NCI-H2081 treated with DMSO at 0.1 percent for 48 hours (cell line): ENCODE measurements at places on chromosomes 1 and 21.

GRCh38 chr1:22108339-22109105 lies 34.4 kb downstream of the WNT4 start:
- no peak for DNase-seq

DNA sequence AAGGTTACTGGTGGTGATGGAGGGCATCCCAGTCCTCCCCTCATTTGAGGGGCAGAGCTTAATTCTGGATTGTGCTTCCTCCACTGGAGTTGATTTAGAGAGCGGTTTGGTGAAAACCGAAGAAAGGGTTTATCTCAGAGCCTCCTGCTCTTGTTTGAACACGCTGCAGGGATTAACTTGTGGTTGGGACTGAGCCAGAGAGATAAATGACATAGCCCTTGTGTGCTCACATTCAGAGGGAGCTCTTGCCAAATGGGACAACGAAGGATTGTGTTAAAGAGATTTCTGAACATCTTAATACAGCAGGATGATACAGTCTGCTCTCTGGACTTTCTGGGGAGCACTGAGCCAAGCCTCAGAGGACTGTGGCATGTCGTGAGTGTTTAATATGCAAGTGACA lies 308.2 kb downstream of the DISC1 start:
- peak; percentile 65 for DNase-seq

GRCh38 chr21:39150877-39151276 lies 32.4 kb downstream of the PSMG1 start:
- no peak for DNase-seq

GRCh38 chr1:3497521-3497920 lies 43.1 kb downstream of the ARHGEF16 start:
- no peak for DNase-seq

GRCh38 chr1:68401506-68401905 lies 48.2 kb downstream of the RPE65 start:
- no peak for DNase-seq

GRCh38 chr1:215055281-215055935 lies 27.1 kb upstream of the KCNK2 start:
- no peak for DNase-seq

GRCh38 chr1:213519098-213519497 lies 468.1 kb downstream of the RPS6KC1 start:
- DNase-seq = peak; percentile 96

GRCh38 chr1:116911188-116911553 lies 1.5 kb downstream of the PTGFRN start:
- no peak for DNase-seq

DNA sequence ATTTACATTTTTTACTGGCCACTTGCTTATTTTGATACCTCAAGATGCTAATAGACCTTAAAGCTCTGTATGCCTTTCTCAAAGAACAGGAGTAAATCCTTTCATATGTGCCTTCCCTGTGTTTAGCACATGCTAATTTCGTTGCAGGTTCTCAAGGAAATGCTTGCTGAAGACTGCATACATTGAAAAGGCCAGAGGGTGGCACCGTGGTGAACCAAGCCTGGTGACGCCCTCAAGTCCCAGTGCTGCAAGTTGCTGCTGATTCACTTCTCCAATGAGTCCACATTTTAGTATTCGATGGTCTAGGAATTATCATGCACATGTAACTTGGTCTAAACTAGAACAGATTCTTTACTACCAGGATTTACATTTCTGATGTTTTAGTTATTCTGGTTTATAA lies 94.1 kb downstream of the CLDN17 start:
- no peak for DNase-seq

DNA sequence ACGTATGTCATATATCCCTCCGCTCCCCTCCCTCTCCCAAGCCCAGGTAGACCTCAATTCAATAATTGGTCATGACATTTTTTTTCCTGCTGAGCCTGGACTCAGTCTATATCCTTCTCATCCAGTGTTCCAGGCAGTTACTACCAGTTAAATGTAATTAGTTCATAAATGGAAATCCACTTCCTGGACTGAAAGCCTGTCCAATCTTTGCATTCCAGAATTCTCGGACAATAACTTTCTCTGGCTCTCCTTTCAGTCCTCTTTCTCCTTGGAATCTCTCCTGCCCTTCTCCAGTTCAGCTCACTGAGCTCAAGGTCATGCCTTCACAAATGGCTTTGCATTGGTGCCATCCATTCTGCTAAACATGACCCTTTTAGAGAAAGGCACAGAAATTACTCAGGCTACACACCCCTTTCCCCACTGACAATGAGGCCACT lies 34.8 kb downstream of the VWA5B1 start:
- DNase-seq = no peak

GRCh38 chr21:33022489-33022827 lies 3.3 kb upstream of the OLIG2 start:
- DNase-seq = no peak

GRCh38 chr1:44572572-44572879 lies 101.8 kb downstream of the TMEM53 start:
- DNase-seq = no peak

DNA sequence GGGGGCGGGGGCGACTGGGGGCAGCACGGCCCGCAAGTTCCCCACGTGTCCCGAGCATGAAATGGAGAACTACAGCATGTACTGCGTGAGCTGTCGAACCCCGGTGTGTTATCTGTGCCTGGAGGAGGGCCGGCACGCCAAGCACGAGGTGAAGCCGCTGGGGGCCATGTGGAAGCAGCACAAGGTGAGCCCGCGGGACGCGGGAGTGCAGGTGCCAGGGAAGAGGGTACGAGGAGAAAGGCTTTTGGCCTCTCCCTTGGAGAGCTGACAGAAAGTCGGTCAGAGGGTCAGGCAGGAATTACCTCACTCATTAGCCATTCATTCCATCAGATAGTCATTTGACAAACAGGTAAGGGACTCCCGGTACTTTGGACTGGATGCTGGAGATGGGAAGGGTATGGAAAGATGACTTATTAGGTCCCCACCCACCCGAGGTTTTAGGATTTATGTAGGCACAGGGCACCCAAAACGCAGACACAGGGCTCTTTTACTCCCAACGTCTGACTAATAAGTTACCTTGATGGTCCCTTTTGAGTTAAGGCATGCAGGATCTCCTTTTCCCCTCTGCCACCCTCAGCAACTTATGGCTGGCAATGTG lies 2.1 kb downstream of the TRIM67 start:
- no peak for DNase-seq

GRCh38 chr1:100720101-100720500 lies 559 bp downstream of the VCAM1 start:
- DNase-seq = no peak

DNA sequence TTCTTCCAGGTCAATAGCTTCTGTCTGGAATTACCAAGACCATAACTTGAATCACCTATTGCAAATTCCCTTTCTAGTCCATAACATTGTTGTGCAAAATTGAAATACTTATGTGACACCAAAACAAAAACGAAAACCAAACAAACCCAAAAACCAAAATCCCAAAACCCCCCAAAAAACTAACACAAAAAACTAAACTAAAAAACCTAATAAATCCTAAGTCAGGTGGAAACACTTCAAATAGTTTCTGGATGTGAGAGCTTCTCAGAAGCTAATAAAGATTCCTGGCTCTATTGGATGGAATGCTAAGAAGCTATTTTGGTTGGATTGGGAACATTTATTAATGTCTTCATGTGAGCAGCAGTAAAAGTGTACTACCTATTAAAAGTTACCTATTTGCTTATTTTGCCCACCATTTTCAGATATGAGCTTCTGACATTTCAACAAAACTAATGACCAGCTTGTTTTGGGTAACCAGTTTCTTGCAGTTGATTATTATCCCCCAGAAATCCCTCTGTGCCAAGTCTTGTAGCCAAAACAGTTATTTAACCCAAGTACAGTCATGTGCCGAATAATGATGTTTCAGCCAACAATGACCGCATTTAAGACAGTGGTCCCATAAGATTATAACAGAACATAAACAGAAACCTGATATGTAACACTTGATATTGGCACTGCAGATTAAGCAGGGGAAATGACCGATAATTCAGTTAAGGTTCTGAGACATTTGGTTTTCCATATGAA lies 76.4 kb downstream of the LTN1 start:
- DNase-seq = no peak

GRCh38 chr21:43935711-43936110 lies 70.7 kb downstream of the AGPAT3 start:
- no peak for DNase-seq

DNA sequence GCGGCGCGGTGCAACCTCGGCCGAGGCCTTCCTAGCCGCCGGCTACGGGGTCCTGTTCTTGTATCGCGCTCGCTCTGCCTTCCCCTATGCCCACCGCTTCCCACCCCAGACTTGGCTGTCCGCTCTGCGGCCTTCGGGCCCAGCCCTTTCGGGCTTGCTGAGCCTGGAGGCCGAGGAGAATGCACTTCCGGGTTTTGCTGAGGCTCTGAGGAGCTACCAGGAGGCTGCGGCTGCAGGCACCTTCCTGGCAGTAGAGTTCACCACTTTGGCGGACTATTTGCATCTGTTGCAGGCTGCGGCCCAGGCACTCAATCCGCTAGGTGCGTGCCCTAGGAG lies 379 bp downstream of the PPCS start:
- no peak for DNase-seq

GRCh38 chr1:75908717-75909152 lies 23.5 kb downstream of the ASB17 start:
- no peak for DNase-seq

DNA sequence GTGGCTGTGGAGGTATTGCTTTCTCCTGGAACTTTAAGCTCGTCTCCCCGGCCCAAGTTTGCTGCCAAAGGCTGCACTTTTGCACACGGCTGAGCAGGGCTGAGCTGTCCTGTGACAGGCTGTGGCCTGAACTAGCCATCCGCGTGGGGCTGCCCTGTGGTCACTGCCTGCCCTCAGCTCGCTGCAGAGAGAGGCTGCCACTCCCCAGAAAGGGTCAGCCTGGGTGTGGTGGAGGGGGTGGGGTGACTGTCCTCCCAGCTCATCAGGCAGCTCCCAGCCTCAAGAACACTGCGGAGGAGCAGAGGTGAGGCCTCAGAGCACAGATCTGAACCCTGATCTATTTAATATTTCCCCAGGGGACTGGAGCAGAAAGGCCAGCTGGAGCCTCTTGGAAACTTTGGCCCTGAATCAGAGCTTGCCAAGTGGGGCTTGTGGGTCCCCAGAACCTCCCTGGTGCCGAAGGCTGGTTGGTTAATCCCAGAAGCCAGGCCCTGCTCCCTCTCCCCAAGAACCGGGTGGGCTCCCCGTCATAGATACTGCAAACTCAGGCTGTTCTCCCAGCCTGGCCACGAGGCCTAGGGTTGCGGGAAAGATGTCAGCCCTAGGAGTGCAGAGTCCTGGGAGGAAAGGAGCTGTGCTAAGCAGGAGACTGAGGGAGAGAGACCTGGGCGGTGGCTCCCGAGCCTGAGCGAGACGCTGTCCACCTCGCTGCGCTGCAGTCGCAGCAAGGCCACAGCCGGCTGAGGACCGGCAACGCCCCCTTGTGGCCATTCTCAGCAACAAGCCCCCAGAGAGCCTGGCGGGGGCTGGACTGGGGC lies 125.1 kb upstream of the IPO9 start:
- DNase-seq = peak; percentile 61

DNA sequence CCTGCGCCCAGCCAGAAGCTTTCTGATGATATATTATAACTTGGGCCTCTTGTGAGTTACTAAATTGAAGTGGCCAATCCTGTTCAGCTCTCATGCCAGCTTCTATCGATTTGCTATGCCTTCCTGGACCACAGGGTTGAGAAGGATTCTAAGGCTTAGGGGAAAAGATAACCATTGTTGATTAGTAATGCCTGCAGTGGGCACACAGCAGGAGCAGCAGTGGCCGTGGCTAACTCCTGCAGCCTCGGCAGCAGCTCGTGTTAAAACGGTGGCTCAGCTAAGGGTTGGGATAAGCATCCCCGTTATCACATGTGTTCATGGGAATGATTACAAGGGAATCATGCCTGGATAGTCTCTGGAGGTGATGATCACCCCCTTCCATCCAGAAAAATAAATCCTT lies 20.5 kb upstream of the KCNE2 start:
- DNase-seq = no peak

GRCh38 chr1:17185485-17185860 lies 19.5 kb upstream of the PADI1 start:
- DNase-seq = no peak
